ENCODE measurements at places on chromosomes 1 and 21.

DNA sequence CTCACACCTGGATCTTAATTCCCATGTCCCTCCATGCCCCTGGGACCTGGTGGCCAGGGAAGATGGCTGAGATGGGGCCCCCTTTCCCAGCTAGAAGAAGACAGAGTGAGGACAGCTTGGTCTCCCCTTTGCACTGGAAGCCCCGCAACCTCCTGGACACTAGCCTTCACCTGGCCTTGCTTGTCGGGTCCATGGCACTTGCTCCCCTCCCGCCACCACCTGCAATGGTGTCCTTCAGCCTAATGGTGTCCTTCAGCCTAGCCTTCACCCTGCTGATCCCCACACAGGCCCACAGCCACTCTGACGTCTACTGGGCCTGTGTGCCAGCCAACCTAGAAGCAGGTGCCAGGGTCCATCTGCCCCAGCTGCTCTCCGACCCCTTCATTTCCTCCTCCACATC lies 45.9 kb upstream of the EDN2 start:
- DNase-seq: no peak

- DNase-seq: no peak
Observed at GRCh38 chr21:40151611-40152010, 284.4 kb downstream of the PCP4 start.

DNA sequence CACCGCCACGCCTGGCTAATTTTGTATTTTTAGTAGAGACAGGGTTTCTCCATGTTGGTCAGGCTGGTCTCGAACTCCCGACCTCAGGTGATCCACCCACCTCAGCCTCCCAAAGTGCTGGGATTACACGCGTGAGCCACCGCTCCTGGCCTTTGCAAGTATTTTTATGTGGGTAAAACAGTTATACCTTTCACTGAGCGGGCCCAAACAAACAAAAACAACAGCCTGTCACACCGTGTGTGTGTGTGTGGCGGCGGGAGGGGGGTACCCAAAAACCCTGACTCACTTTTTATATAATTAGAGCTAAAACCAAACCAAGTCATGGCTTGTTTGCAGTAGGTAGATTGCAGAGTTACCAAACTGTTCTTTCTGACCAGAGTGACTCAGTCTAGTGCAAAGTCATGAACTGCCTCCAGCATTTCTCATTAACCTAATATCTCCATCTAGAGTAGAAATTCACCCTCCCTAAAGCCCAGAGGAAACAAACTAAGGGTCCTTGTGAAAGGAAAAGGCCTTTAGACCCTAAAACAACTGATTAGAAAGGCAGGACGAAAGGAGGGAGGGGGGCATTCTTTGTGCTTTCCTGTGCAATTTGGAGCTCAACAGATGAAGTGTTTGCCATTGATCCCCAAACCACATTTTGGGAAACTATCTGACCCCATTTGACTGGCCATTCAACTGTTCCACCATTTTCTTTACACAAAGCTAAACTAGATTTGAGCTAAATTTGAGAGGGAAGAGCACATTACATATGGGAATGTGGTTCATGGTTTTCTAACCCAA lies 181.0 kb downstream of the DHRS3 start:
- peak; percentile 49 for DNase-seq

GRCh38 chr1:207810173-207810572 lies 58.3 kb downstream of the CD46 start:
- DNase-seq: no peak

DNA sequence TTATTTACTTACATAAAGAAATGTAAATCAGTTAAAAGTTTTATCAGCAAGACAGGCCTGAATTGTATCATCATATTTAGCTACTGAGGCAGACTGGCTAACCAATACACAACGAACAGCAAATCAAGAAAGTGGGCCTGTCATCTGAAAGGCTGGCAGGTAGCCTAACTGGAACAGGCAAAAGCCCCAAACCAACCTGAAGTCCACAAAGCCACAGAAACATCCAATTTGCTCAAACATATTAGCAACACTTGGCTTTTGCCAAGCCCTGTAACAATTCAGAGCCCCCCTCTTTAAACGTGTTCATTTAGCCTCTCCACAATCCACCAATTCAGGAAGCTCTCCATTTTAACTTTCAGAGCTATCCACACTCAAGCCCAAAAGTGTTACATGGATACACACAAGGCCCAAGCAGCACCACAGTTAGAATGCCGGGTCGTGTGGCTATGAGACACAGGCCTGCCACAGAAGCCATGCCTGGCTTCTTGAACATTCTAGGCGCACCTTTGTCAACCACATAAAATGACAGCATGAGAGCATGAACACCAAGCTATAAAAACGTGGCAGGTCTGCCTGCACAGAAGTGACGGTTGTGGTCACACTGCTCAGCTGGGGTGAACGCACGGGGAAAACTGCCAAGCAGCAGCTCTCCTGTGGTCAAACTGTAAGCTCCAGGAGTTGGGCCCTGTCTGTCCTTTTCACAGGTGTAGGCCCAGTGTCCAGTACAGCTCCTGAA lies 49.3 kb downstream of the CD34 start:
- DNase-seq: peak; percentile 84

GRCh38 chr1:43312663-43313515 lies 12.1 kb downstream of the TIE1 start:
- DNase-seq: no peak

DNA sequence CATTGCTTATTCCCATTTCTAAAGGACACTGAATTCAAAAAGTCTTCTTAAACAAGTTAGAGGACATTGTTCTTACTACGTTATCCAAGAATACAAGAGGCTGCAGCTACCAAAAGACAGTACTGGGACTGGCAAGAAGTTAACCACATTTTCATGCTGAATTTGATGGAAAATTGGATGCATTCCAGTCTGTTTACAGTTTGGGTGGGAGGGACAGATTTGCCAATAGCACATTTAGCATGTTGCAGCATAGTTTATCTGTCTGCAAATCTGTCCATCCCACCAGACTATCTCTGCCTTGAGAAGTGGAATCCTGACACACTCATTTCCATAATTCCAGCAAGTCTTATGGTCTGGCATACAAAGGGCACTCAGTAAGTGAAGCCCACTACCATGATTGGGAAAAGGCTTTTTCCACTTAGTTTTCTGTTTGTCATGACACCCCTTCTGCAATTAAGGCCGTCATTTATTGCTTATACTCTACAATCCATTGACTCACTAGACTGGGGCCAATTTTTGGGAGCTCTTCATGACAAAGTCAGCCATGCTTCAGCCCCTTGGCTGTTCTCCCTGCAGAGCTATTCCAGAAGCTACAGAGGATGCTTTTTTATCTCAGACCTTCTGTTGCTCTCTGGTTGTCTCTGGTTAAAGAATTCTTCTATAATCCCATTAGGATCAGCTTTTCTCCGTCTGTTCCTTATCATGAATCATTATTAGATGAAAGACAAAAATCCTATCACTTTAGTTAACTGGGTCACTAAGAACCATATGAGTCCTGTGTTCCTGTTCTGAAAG lies 355.8 kb upstream of the PTBP2 start:
- DNase-seq: no peak

- DNase-seq: no peak
Observed at GRCh38 chr1:240232530-240232929, 140.8 kb downstream of the FMN2 start.

- DNase-seq: no peak
Observed at GRCh38 chr1:56954664-56955063, 11.2 kb downstream of the C8B start.

DNA sequence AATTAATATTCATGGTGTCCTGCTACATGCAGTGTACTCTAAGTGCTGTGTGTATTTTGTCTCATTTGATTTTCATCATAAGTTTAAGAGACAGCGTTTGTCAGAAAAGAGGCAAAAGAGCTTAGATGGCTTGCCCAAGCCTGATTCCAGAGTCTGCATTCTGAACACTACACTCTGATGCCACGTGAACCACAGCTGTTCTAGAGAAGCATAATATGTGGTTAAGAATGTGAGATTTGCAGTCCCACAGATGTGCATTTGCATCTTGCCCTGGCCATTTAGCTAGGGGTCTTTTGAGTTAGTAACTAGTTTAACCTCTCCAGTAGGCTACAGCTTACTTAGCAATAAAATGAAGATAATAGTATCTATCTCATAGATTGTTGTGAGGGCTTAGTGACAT lies 9.2 kb upstream of the GADD45A start:
- DNase-seq: peak; percentile 36

GRCh38 chr1:177799746-177800145 lies 170.1 kb downstream of the SEC16B start:
- no peak for DNase-seq

- DNase-seq: no peak
Observed at GRCh38 chr21:38504066-38504465, 5.8 kb upstream of the ERG start.

GRCh38 chr1:28180306-28181305 lies 4.1 kb upstream of the PTAFR start:
- no peak for DNase-seq

GRCh38 chr1:29305943-29306342 lies 69.6 kb downstream of the PTPRU start:
- DNase-seq: no peak

GRCh38 chr1:1629430-1630190 lies 2.4 kb upstream of the MMP23B start:
- no peak for DNase-seq

DNA sequence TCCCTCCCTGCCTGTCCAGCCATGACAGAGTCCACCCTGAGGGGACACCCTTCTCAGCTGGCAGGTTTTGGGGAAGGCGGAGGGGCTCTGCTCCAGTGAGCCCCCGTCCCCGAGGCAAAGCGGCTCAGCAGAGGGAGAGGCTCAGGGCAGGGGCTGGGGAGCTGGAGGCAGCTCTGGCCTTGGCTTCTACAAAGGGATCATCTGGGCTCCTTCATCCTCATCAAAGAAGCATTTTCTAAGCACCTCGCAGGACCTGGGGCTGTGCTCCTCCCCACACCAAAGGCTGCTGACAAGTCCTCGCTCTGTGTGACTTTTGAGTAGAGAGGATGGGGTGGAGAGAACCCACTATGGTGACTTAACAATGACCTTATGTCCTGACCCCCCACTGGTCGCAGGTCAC lies 21.0 kb upstream of the CLSTN1 start:
- DNase-seq: no peak

DNA sequence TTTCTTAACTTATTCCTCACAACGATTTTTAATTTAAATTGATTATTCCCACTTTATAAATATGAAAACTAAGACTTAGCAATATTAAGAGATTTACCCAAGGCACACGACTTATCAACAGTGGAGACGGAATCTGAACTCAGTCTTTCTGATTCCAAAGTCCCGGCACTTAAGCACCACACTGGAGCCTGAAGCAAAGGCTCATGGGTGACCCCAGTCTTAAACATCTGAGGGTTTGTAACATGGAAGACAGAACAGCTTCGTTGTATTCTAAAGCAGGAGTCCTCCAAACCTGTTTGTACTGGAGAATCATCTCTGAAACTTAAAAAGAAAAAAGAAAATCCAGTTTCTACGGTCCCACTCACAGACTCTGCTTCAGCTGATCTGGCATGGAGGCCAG lies 519.5 kb downstream of the SMYD3 start:
- DNase-seq: no peak

DNA sequence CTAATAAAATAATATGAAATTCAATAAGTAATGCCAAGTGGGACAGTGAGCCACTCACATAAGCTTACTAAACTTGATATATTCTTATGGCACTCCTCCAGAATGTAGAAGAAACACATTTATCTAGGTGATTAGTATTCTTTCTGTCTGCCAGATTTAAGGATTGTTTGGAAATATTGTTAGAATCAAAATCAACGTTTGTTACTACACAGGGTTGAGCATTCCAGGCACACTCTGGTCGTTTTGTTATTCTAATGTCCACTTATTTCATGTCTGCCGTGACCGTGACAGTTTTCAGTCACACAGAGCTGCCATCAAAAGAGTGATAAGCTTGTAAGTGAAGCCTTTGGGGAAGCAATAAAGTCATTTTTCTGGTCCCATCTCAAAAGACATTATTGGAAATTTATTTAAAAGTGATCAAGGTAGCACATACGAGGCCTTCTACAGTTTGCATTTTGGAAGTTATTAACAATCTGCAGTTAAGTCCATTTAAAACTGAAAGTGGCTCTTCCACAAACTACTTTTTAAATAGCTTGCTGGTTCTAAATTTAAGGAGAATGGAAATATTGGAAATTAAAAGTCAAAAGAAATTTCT lies 38.0 kb downstream of the NFIA start:
- no peak for DNase-seq
